Sciatic nerve (tissue), 2 donors: ENCODE measurements at places on chromosomes 6 and 20. TPM values are rescaled to one million over a fixed set of nuclear protein-coding genes. Genes with fewer than 3 reads are reported as not detected.

IDH3B gene
- 67.0 TPM for total RNA-seq

DNA sequence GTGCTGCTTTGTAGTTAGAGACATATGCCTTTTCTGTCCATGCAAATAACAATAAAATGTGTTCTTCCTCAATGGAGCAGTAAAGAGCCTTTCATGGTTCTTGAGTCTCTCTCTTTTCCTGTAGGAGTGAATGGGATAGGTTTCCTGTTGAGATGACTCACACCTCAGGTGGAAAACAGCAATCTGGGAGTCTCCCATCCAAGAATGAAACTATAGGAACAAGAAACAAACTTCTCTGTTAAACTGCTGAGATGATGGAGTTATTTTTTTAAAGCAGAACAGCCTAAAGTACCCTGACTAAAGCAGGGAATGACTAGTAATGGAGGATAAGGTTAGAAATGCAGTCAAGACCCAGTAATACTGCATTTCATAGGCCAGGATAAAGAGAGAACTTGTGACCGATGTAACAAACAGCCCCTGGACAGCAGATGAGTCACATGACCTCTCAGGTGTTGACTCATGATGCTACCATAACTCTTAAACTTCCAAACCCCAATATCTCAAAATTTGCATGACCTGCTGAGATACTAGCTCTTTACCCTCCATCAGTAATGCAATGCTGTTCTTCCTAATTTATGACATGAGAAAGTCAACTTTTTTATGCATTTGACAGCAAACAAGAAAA lies 548.9 kb downstream of the CBLN4 start:
- DNase-seq: no peak

ADGRF5 gene
- 23.8 TPM for total RNA-seq

RFX6 gene
- not detected for total RNA-seq

DNA sequence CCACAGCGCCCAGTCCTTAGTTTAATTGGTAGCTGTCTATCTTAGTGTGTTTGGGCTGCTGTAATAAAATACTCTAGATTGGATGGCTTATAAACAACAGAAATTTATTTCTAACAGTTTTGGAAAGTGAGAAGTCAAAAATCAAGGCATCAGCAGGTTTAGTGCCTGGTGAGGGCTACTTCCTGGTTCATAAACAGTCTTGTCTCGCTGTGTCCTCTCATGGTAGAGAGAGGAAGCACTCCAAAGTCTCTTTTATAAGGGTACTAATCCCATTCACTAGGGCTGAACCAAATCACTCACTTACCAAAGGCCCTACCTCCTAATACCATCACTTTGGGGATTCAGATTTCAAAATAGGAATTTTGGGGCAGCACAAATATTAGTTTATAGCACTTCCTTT lies 336.9 kb upstream of the RSPO3 start:
- DNase-seq: no peak

DNA sequence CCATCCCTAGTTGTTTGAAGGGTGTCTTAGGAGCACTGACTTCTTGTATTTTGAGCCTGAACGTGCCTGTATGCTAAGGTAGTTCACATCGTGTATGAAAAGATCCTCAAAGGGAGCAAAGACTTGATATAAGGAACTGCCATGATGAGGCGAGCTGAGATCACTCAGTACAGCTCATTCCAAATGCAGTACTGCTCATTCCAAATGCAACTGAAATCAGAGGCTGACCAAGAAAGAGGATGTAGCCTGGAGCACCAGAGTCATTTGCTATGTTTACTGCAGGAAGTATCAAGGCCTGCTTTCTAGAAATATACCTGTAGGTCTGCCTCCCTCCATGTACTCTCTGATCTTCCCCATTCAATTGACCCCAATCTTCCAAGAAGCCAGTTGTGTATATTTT lies 832.2 kb downstream of the EYS start:
- no peak for DNase-seq

DNA sequence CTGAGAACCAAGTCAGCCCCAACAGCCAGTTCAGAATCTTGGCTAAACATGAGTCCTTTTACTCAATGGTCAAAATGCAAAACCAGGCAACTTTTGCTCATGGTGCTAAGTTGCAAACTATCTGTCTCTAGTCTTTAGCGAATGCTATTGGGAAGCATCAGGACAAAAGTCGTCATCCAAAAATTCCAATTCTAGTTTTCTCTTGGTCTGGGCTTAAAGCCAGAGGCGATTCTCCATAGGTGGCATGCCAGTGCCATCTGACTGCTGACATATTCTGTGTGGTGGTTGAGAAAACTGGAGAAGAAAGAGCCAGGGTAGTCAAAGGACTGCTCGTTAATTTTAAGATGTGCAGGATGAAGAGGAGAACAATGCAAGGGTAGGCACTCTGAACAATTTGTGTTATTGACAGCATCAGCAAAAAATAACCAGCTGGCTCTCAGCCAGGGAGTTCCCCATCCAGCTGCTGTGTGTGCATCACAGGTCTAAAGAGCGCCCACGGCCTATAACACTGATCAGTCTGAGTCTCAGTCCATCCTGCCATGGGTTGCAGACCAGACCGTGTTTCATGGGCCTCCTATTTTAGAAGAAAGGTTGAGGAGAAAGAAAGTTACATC lies 313.6 kb downstream of the ALDH8A1 start:
- no peak for DNase-seq

DNA sequence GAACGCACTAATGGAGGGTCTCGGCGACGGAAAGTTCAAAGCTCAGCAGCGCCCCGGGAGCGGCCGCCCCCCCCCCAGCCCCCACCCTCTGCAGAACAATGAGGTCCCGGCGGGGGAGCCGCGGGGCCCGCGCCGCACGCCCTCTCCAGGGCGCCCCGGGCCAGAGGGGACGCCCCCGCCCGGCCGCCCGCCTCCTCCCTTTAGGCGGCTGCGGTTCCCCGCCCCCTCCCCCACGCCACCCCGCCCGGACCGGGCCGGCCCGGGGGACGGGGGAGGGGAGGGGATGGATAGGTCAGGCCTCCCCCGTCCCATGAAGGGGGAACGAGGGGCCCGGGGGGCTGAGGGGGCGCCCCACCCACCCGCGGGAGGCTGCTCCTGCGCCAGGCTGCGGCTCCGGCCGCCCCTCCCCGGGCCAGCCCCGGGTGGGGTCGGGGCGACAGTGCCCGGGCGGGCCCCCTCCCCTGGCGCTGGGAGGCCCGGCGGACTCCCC lies 1.5 kb downstream of the NOL4L start:
- DNase-seq: no peak

GRCh38 chr20:51678026-51678697 lies 90.0 kb downstream of the ATP9A start:
- no peak for DNase-seq

DNA sequence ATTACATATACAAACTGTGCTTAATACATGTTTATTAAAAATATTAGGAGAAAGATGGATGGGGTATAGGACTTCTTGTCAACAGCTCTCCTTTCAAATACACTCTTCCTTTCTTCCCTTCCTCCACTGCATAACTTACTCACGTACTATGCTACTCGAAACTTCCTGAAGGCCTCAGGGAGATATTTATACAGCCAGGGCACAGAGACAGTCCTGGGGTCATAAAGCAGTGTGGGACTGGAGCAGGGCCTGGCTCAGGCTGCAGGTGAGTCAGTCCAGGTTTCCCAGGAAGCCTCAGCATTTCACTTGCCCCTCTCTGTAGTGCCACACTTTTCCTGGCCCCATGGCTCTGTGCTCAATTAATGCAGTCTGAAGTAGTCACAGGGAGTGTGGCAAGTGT lies 157.0 kb downstream of the UBE3D start:
- no peak for DNase-seq

PPT2 gene
- total RNA-seq: 38.8 TPM

- DNase-seq: no peak
These were observed 276.8 kb downstream of the PHACTR1 start for GRCh38 chr6:12993283-12993898.

DNA sequence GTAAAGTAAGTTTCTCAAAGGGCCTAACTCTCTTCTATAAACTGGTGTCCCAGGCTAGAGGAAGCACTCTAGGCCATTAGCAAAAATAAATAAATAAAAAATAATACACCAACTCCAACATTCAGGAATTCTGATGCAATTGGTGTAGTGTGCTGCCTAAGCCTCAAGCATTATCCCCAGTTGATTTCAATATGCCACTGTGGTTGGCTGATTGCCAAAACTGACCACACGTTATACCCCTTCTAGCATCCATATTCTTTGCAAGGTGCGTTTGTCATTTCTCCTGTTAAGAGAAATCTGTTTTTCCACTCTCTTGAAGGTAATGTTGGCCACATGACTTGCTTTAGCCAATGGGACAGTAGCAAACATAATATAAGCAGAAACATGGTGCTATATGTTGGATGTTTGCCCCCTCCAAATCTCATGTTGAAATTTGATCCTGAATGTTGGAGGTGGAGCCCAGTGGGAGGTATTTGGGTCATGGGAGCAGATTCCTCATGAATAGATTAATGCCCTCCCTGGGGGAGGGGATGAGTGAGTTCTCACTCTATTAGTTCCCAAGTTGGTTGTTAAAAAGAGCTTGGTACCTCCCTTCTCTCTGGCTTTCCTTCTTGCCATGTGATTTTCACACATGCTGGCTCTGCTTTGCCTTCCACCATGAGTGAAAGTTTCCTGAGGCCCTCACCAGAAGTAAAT lies 71.9 kb upstream of the PLCB4 start:
- DNase-seq: no peak

DNA sequence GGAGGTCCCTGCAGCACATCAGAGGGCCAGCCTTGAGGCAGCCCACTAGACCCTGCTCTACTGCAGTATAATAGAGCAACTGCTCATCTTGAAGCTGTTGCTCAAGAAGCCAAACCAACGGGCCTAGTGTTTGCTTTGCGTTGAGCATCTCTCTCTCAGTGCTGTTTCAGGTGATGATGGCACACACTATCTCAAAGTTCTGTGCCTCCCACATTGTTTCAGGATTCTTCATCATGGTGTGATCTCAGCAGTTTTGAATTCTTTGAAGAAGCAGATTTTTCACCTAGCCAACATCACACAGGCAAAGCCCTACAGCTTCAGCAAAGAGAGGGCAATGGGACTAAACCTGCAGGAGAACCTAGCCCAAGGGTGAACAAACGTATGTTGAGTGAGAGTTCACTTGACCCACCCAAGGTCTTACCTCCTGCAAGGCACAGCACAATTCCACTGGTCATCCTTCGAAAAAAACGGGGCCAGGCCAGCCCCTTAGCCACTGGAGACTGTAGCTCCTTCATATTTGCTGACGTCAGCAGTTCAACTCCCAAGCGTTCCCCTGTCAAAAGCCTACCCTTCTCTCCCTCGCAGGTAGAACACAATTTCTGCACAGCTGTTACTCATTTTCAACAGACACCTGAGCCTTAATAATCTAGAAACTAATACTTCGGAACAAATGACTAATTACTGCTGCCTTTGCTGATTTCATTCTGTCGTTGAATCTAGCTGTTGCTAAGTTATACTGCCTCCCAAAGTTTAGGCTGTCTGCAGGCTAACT lies 15.8 kb downstream of the MYB start:
- DNase-seq: no peak

SPAG4 gene
- total RNA-seq: 4.5 TPM

DNA sequence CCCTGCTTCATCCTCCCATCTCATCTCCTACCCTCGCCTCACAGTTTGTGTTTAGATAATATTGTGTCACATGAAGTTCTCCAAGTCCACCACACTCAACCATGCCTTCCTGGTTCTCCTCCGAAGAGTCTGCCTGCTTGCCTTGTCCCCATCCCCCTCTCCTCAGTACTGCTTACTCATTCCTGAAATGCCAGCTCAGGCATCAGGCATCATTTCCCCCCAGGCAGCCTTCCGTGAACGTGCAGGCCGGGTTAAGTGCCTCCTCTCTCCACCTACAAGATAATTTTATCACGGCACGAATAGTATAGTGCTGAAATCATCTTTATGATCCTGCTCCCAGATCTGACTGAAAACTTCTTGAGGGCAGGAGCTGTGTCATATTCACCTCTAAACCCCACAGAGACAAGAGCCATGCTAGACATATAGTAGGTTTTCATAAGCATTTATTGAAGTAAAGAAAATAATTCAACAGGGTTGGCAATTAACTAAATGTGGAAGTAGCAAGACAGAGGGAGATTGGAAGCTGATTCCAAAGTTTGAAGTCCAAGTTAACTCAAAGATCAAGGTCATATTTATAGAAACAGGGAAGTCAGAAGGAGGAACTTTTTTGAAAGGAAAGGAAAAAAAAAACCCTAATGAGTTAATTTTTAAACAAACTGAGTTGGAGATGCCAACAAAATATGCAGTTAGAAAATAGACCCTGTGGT lies 48.7 kb upstream of the BMP2 start:
- no peak for DNase-seq

DNA sequence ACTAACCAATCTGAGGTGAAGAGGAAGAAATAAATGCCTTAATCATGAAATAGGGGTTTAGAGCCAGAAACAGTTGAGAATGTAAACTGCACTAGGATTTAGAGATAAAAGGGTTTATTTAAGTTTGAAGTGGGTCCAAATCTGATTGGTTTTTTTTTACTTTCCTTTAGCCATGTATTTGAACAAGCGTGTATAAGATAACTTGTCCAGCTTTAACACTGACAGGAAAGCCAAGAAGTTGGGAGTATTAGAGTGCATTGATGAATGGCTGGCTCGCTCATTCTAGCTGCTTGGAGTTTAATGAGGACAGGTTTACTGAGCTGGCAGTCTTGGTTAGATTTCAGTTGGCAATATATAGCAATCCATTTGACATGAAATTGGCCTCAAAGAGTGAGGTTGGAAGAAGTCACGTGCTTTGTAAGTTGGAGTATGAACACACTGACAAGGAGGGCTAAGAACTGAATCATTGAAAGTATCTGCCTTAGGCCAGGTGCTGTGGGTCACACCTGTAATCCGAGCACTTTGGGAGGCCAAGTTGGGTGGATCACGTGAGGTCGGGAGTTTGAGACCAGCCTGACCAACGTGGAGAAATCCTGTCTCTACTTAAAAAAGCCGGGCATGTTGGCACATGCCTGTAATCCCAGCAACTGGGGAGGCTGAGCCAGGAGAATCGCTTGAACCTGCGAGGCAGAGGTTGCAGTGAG lies 13.7 kb downstream of the SRSF3 start:
- peak; percentile 47 for DNase-seq

DNA sequence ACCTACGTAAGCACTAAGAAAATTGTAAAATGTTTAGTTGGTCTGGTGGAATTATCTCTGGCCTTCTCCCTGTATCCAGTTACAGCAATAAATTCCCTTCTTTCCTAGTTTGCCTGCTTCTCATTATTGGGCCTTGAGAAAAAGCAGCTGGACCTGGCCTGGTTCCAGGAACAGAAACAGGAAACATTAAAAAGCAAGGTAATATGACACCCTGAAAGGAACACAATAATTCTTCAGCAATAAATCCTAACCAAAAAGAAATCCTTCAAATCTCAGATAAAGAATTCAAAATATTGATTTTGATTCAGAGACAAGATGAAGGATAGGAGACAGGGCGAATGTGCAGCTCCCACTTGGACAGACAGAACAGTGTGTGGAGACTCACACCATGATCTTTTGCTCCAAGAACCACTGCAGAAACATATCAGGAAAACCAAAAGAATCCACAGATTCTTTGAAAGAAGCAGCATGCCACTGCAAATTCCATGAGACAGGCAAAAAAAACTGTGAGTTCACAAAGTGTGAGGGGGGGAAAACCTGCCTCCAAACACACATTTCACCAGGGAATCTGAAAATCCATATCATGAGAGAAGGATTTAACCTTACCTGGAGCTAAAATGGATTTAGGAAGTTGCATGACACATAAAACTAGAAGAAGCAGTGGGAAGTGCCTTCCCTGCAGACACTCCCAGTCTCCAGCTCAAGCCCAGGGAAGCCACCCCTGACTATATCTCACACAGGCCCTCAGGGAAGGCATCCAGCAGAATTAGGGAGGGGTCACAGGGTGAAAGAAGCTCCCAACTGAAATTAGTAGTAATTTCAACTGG lies 28.9 kb downstream of the TREM1 start:
- DNase-seq: no peak

CASS4 gene
- 2.4 TPM for total RNA-seq

SDCBP2 gene
- 5.9 TPM for total RNA-seq
